ENCODE measurements at places on chromosomes 6 and 20.
A peak's percentile ranks its signal among the peaks of the same experiment; 100 is the strongest.

GRCh38 chr6:76790881-76791280 is 672.4 kb downstream of the HTR1B start:
- no peak for DNase-seq

DNA sequence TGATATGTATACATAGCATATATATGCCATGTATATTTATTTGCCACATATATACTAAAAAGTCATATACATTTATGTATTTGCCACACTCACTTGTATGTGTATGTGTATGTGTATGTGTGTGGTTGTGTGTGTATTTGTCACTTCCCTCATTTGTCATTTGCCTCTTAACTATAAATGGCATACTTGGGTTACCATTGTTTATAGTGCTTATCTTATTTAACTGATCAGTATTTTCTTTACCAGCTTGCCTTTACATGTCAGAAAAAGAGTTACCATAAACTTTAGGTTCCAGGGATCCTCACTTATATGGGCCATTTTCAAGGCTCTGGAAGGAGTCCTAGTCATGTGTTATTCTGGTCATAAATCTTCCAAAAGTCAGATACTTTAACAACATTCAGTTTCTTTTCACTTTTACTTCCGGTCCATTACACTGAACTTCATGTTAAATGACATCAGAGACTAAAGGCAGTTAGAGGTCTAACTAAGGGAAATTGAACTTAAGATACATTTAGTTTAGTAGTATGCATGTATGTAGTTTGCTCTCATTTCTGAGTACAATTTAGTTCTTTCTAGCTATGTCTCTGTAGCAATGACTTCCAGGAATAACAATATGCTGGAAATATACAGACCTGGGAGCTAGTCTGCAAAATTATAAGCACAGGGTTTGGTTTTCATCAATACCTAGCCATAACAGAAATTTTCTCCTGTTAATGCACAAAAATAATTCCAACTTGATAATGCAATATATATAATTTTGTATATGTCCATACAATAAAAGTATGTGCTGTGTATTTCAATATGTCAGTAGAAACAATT is 33.7 kb upstream of the HIVEP1 start:
- no peak for DNase-seq

GRCh38 chr6:110654096-110654820 is 161.0 kb downstream of the CDK19 start:
- no peak for DNase-seq

GRCh38 chr6:117483004-117483644 is 650 bp downstream of the DCBLD1 start:
- peak; percentile 8 for DNase-seq

DNA sequence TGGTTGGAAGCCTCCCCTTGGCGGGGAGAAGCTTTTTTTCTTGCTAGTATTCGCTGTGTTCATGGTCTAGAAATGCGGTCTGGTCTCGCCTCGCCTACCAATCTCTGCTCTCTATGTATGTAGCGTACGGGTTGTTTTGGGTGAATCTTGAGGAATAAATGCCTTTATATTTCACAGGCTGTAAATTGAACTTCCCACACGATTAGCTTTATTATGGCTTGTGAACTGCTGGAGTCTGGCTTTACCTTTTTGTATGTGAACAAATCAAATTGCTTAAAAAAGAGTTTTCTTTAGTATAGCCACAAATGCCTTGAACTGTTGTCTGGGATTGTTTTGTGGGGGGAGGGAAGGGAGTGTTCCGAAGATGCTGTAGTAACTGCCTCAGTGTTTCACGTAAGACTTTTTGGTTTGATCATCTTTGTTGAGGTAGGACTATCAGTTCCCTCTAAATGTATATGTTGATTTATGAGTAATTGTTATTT is 2.2 kb downstream of the INSM1 start:
- DNase-seq = no peak

- no peak for DNase-seq
Observed at GRCh38 chr6:27593200-27593818, 120.4 kb upstream of the ZNF184 start.

GRCh38 chr6:150377211-150377781 is 8.5 kb downstream of the IYD start:
- no peak for DNase-seq

DNA sequence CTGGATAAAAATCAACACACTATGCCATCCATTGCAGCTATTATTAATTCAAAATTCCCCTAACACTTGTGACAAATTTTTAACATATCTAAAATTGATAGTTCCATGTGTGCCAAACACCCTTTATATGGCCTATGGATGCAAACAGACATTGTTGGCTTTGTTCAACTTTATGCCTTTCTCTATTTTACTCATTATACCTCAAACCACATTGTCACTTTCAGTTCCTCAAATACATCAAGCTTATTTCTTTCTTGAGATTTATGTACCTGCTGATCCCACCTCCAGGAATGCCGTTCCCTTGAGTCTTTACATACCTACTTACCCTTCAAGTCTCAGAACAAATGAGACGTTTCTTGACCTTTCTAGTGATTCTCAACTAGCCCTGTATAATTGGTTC is 193.5 kb upstream of the PLN start:
- no peak for DNase-seq

DNA sequence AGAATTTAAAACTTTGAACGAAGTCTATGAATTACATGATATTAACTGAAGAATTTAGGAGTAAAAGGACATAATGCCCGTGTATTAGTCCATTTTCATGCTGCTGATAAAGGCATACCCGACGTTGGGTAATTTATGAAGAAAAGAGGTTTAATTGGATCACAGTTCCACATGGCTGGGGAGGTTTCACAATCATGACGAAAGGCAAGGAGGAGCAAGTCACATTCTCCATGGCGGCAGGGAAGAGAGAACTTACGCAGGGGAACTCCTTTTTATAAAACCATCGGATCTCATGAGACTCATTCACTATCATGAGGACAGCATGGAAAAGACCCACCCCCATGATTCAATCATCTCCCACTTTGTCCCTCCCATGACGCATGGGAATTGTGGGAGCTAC is 210.6 kb downstream of the CD83 start:
- no peak for DNase-seq

- DNase-seq = peak; percentile 43
Observed at GRCh38 chr6:25056130-25056529, 120.4 kb upstream of the RIPOR2 start.

- no peak for DNase-seq
Observed at GRCh38 chr6:3913077-3913957, 64.1 kb downstream of the FAM50B start.

GRCh38 chr6:7806711-7807110 is 80.8 kb downstream of the BMP6 start:
- no peak for DNase-seq

- no peak for DNase-seq
Observed at GRCh38 chr20:63372971-63373885, 12.1 kb upstream of the CHRNA4 start.

DNA sequence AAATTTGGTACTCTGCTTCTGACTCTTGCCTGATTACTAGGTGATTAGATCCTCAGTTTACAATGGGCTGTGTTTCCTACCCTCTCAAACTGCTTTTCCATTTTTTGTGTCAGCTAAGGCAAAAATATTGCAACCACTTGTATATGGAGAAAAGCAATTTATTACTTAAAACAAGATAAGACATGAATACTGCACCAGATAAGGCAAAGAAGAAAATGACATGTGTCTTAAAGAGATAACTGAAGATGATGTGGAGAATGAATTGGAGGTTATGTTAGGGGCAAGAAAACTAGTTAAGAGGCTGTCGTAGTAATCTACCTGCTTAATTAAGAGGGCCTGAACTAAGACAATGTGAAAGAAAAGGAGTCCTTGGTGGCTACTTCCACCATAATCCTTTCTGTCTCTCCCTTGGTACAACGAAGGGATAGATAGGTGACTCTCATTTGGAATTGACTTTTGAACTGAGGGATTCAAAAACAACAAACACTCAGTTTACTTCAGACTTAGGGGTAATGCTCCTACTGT is 16.3 kb upstream of the REV3L start:
- no peak for DNase-seq

GRCh38 chr6:89352278-89353117 is at the start of gene UBE2J1:
Gene UBE2J1, minus strand, starts transcription at chr6:89352722. Its CDS starts 153 bp downstream, at chr6:89352569.
- peak; percentile 63 for DNase-seq

- DNase-seq = no peak
Observed at GRCh38 chr20:45835825-45836224, 2.2 kb downstream of the SNX21 start.

- no peak for DNase-seq
Observed at GRCh38 chr6:163730246-163731210, 316.0 kb downstream of the QKI start.

- DNase-seq = no peak
Observed at GRCh38 chr6:38573801-38574395, 65.8 kb downstream of the BTBD9 start.

GRCh38 chr20:58102744-58103516 is 125.5 kb downstream of the ANKRD60 start:
- no peak for DNase-seq

DNA sequence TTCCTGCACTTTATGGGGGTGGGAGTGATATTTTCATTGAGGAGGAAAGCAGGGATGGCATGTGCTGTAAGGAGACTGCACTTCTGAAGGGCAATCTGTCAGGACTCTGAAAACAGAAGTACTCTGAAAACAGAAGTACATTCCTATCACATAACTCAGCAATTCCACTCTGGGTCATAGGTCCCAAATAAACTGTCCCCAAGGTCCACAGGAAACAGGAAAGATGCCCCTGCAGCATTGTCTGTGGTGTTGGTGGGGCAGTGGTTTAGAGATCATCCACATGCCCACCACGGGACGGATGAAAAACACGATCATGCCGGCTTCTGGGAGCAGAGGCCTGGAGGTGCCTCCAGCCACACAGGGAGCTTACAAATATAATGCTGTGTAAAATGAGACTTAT is 150.3 kb downstream of the OTOR start:
- no peak for DNase-seq

DNA sequence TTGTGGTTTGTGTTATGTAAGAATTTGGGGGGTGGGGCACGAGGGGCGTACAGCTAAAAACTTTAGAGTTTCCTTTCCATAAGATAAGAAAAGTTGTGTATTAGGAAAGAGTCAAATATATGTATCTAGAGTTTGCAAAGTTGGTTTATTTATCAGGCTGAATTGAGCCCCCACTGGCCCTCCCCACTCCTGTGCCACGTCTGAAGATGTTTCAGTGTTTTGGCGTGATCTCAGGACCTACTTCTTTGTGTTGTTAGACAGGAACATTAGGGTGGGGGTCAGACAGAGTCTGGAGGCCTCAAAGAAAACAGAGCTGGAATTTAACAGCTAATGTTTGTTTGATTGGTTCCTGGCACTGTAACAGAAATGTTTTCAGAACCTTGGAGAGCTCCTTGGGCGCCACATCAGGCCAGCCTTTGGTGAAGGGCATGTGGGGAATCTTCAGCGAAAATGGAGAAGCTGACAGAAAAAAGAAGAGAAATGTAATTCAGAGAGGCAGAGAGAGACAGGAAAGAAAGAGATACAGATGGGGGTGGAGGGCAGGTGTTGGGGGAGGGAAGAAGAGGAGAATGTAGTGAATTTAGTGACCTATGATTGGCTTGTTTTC is 674 bp downstream of the NRSN1 start:
- no peak for DNase-seq
